ENCODE measurements at places on chromosomes 7 and 10. TPM values are rescaled to one million over a fixed set of nuclear protein-coding genes. Genes with fewer than 3 reads are reported as not detected.

EN2 gene
- total RNA-seq = not detected

LIPN gene
- total RNA-seq = not detected

SH2D4B gene
- total RNA-seq = 0.34 TPM

ASAH2B gene
- 11.1 TPM for total RNA-seq

TWNK gene
- total RNA-seq = 12.3 TPM

TBX20 gene
- total RNA-seq = 0.16 TPM
